ENCODE measurements at places on chromosomes 11 and 22.

- no peak for DNase-seq
These were observed 284.8 kb downstream of the ETS1 start for GRCh38 chr11:128302425-128303186.

DNA sequence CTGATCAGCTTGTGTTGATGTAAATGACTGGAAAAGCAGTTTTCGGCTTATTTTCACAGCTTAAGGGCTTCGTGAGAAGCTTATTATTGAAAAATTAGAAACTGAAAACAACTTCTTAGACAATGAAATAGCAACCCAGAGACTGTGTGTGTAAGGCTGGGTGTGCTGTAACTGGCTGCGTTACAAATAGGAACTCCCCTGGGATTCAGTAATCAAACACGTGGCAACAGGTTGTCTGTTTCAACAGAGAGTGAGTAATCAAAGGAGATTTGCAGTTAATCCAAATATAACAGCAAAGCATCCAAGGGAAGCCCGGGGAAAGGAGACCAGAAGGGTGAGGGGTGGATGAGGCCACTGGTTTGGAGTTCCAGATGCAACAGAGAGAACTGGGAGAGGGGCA lies 19.2 kb downstream of the NTM start:
- DNase-seq, result no peak

DNA sequence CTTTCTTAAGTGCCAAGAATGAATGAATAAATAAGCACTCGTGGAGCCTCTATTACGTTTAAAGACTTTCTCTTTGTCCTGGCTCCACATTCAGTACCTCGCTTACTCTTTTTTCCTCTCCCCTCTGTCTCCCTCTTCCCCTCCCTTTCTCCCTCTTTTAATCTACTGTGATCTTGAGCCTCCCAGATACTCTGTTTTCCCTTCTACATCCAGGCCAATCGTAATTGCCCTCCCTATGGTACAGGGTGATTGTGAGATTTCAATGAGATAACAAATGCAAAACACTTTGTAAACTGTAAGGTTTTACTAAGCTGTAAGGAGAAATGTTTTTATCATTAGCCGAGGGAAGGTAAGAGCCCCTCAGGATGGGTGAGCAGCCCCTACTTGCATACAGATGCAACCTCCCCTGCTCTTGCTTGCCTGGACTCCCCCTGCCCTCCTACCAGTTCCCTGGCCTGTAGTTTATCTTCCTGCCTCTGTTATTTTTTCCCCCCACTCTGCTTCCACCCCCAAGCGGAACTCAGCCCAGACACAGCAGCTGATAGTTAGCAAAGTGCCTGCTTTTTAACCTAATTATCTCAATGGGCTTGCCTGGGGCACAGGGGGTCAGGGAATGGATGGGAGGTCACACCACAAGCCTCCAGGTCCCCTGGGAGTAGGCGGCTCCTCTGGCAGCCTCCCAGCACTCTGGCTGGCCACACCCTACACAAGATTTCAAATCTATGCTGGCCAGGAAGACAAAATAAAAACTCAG lies 76.9 kb upstream of the CADM1 start:
- DNase-seq, result no peak

- no peak for DNase-seq
These were observed 1.4 kb downstream of the NEFH start for GRCh38 chr22:29481265-29482000.

DNA sequence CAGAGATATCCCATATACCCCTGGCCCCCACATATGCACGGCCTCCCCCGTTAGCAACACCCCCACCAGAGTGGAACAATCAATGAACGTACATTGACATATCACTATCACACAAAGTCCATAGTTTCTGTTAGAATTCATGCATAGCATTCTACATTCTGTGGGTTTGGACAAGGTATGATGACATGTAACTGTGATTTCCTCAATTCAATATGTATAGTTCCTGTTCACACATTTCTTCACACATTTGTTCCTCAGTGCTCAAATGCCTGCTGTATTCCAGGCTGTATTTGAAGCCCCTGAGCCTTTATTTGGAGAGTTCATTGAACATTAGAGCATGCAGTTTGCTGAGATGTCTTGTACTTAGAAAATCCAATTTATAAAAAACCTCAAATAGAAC lies 69.9 kb downstream of the PTPRJ start:
- no peak for DNase-seq

DNA sequence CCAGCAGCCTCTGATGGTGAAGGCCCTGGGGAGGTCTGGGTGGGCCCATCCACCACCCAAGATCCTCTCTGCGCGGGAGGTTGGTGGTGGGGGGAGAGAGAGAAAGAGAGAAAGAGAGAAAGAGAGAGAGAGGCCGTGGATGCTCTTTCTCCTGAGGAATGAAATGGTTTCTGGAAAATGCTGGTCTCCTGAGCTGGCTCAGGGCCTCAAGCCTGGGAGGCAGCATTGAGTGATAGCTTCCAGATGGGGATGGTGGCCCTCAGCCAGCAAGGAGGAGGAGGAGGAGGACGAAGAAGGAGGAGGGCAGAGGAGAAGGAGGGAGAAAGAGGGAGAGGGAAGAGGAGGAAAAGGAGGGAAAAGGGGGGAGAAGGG lies 4.6 kb downstream of the TSPAN32 start:
- DNase-seq, result no peak

GRCh38 chr11:103953797-103954486 lies 82.5 kb upstream of the DDI1 start:
- DNase-seq, result no peak

GRCh38 chr22:29014773-29015172 lies 46.9 kb downstream of the C22orf31 start:
- no peak for DNase-seq

DNA sequence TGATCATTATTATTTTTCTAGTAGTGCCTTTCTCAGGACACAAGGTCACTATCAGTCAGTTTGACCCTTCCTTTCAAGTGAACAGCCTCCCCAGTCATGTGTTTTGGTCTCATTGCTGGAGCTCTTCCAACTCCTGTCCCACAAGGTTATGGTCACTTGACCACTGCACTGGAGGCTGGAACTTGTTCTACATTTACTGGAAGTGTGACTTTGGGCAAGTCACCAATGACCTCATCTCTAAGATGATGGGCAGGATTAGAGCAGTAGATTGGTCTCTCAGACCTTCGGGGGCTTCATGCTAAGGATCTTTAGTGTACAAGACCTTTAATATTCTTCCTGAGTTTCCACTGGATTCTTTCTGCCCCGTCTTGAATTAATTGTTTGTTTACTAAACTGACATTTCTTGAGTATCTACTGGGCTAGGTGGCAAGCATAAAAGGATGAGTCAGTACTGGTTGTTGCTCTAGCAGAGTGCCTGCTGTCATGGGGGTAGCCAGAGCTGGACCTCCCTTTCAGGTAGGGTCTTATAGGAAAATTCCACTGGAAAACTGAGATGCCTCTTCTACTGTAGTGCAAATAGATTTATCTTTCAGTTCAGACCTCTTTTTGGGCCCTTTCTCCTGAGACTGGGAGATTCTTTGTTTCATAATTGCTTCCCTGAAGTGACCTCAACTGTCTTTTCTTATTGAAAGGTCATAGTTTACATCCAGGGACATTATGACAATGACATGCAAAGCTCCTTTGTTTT lies 106.8 kb downstream of the GRAMD1B start:
- no peak for DNase-seq

DNA sequence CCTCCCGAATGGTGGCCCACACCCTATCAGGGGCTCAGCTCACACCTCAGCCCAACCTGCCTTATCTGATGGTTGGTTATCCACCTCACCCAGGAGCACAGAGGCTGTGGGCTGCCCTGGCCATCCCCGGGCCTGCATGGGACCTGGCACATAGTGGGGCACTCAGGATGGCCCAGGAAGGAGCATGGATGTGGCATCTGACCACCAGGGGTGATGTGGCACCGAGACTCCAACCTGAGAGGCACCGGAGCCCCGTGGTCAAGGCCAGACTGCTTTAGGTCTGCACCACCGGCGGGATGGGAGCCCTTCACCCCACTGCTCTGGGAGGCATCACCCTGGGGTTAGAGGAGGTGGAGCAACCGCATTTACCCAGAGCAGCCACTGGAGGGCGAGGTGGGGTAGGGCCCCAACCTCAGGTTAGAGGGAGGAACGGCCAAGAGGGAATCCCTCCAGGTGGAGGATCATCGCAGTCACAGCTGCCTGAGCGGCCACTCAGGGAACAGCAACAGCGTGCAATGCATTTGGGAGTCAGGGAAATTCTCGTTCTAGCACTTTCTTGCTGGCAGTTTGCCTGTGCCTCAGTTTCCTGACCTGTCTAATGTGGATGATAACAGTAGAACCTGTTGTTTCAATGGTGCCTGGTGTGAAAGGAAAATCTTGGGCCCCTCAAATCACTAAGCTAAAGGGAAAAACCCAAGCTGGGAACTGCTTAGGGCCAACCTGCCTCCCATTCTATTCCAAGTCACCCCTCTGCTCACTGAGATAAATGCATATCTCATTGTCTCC lies 52.9 kb upstream of the CARS1 start:
- DNase-seq, result no peak

- no peak for DNase-seq
These were observed 599 bp downstream of the NPTXR start for GRCh38 chr22:38843201-38843656.

DNA sequence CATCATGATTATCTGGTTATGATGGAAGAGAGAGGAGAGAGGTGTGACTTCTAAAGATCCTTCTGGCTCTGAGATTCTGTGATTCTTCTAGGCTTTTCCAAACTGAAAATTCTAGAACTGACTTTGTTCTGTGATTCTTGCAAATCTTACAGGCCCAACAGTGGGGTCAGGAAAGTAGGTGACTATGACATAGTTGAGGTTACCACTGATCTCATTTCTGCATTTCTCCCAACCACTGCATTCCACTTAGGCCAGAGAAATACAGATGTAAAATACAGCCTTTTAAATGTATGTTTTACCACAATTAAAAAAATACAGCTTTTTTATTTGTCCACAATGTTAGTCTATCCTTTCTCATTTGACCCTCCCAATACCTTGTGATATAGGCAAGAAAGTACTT lies 83.7 kb downstream of the STIM1 start:
- DNase-seq, result no peak

- no peak for DNase-seq
These were observed 131.9 kb downstream of the SHANK2 start for GRCh38 chr11:71120471-71120896.

DNA sequence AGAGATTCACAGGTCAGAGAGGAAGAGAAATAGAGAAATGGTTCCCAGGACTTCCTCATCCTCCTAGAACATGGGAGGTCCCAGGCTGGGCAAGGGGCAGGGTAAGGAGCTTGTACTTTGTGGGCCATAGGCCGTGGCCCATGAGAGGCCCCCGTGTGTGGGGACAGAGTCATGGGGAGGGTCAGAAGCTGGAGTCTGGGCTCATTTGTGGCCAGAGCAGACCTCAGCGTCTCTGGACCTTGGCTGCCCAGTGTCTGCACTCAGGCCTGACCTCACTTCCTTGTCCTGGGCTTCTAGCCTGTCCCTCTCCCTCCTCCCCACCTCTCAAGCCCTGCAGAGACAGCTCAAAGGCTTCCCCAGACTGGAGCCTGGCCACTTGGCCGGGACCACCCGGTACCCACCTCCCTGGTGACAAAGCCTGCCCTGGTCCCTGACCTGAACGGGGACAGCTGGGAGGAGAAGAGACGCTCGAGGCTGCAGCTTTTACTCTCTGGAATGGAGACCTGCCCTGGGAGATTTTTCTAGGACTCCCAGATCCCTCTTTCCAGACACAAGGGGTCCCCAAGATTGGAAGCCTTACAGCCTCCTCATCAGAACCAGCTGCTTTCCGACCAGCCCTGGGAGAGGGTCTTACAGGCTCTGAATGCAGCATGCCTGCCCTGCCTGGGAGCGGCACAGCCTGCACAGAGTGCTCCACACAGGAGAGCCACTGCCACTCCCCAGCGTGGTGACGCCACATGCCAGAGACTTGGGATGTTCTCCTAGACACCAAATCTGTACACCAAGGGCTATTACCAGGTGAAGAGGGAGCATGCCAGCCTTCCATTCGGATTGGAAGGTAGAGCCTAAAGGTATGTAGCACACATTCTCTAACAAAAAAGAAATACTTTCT lies 569.0 kb upstream of the B3GAT1 start:
- no peak for DNase-seq

- DNase-seq, result no peak
These were observed 61.4 kb upstream of the MTMR2 start for GRCh38 chr11:95985174-95985808.

- no peak for DNase-seq
These were observed 22.4 kb downstream of the DUSP8 start for GRCh38 chr11:1549338-1550330.

GRCh38 chr11:134529212-134530096 lies 117.4 kb upstream of the B3GAT1 start:
- no peak for DNase-seq

GRCh38 chr11:6780829-6781228 lies 2.0 kb upstream of the OR2AG1 start:
- DNase-seq, result no peak

DNA sequence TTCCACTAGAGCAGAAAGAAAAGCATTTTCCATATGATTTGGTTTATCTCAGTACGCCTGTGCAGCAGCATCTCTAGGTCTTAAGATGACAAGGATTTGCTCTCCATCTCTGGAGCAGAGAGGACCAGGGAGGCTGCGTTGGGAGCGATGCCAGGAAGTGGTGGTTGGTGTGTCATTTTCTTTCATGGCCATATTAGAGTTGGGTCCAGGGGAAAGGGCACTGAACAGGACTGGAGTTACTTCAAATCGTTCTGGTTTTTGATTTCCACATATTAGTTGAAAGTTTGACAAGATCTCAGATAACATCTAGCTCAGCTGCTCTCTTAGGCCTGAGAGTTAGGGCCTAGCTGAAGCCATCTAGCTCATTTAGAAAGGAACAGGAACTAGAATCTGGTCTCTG lies 157.7 kb downstream of the ADAMTS15 start:
- DNase-seq, result no peak

DNA sequence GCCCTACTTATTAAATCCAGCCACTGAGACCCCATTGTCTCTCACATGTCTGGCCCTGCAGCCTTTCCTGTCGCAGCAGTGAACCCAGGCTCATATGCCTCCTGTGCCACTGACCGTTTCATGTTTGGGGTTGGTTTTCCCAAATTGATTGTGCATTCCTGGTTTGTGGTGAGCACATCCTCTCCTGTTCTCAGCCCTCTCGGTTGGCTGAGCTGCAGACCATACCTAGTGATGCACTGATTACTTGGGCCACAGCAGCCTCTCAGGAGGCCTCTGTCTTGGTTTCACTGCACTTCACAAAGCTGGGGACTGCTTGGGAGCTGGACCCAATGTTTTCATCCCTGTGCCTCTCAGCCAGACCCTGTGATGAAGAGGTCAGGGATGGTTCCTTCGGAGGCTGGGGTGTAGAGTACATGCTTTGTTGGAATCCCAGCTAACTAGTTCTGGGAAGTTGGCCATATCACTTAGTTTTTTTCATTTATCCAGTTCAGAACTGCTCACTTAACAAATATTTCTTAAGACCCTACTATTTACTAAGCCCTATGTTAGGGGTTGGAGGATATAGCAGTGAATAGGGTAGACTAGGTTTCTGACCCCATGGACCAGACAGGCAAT lies 30.9 kb downstream of the PARVA start:
- no peak for DNase-seq

All from kidney epithelial cell (primary cell).